ENCODE measurements at places on chromosomes 1 and 21.
A peak's percentile ranks its signal among the peaks of the same experiment; 100 is the strongest.

DNA sequence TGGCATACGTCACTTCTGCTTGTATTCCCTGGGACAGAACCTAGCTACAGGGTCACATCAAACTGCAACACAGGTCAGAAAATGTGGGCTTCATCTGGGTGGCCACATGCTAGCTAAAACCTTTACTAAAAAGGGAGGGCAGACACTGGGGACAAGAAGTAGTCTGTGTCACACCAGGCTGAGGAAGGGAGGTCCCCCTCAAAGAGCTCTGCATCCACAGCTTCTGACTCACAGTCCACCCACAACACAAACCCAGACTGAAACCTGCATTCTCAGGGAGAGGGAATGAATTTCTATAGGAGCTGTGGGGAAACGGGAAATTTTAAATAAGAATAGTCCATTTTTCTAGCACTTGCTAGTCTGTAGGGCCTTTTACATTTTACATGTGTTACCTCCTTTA, 16.2 kb downstream of the OLIG2 start:
- no peak for DNase-seq

GRCh38 chr1:223410036-223410435, 16.8 kb downstream of the CCDC185 start:
- DNase-seq = no peak

DNA sequence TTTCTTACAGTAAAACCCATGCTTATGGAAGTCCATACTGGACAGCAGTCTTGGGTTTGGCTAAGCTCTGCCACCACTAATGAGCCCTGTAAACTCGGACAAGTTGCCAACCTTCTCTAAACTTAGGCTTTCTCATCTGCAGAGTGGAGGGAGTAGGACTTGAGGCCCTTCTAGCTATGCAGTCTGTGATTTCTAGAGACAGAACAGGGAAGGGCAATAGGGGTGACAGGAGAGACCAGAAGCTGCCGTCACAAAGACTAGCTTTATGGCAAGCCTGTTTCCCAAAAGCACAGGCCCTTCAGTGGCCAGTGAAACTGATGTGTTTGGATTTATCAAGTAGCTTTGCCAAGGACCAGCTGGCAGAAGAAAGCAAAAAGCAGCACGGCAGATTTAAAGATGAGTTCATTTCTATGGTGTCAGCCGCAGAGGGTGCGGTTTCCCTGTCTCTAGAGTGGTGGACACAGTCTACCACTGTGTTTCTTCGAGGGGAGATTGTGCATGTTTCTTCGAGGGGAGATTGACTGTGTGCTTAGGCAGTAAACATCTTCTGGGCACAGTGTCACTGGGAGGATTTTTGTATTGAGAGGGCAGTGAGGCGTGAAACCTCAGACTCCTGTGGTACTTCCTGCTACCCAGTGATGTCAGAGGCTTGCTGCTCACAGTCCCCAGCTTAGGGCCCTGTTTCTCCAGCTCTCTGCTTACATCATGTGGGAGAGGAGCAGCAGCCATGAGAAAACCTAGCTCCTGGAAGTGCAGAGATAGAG, 119.0 kb downstream of the ROR1 start:
- peak; percentile 29 for DNase-seq

DNA sequence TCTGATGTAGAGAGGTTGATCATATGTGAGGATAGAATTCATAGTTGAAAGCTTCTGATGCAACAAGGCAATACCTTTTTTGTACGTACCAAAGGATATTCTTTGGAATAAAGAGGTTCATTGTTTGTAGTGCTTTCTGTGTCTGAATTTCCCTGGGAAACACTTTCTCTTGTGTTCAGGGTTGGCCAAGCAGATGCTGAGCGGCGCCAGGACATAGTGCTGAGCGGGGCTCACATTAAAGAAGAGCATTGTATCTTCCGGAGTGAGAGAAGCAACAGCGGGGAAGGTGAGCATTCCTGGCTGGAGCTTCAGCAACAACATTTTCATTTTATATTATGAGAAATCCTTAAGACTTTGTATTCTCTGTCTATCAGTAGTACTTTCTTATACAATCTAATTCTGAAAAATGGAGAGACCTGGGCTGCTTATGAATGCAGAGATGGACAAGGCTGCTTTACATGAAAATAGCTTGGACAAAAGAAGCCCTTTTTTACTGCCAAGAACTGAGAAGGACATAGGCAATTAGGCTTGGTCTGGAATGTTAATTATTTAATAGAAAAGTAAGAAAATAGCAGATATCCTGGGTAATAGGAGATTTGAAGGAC, 85.2 kb downstream of the KIF1B start:
- no peak for DNase-seq

DNA sequence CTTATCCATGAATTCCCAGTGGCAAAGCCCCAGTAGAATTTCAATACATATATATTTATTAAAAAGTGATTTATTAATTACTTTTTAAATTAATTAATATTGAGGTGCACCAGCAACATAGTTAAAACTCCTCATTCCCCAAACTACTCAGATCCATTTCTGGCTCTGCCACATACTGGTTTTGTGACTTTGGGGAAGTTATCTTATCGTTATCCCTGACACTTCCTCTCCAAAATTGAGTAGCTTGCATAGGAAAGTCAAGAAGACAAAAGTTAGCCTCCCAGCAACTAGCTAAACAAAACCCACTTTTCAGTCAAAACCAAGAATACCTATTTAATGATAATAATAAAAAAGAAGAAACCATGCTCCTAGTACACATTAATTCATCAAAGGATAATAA, 35.9 kb downstream of the TCP10L start:
- no peak for DNase-seq

DNA sequence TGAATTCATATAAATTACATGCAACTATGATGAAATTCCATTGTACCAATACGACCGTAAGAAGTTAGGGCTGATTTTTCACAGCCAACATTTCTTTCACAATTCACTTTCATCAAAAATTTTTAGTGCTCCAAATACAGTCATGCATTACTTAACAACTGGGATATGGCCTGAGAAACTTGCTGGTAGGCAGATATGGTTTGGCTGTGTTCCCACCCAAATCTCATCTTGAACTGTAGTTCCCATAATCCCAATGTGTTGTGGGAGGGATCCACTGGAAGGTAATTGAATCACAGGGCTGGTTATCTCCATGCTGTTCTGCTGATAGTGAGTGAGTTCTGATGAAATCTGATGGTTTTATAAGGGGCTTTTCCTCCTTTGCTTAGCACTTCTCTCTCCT, 244.4 kb downstream of the AKT3 start:
- DNase-seq = no peak

DNA sequence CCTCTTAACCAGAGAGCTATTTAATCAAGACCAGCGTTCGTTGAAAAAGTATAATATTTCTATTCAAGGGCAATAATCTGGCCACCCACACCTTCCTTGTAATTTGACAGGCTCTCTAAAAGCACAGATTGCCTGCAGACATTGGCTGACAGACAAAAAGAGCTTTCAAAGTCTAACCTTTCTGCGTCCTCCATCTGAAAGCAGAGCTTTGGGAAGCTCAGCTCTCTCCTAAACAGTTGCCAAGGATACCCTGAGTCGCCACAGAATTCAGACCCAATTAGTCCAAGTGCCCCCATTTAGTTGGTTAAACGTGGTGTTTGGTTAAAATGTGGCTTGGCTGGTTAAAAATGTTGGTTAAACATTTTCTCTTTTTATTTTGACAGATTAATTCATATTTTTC, 33.7 kb upstream of the PLA2G2C start:
- DNase-seq = no peak

- DNase-seq = no peak
Measured at GRCh38 chr1:8586438-8586837, 231.0 kb downstream of the RERE start.

DNA sequence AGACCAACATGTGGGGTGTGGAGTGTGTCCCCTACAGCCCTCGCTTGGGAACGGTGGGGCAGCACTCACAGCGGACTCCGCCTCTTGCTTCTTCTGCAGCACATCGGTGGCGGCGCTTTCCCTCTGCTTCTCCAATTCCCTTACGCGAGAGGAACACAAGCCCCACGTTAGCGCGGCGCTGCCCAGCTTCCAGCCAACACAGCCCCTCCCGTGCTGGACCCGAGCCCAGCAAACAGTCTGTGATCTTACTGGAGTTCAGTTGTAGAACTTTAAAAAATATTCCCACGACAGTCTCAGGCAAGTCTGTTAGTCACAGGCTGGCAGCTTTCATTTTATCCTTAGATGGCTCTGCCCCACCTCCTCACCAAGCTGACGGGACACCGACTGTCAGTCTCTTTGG, 13.6 kb downstream of the THAP3 start:
- no peak for DNase-seq

DNA sequence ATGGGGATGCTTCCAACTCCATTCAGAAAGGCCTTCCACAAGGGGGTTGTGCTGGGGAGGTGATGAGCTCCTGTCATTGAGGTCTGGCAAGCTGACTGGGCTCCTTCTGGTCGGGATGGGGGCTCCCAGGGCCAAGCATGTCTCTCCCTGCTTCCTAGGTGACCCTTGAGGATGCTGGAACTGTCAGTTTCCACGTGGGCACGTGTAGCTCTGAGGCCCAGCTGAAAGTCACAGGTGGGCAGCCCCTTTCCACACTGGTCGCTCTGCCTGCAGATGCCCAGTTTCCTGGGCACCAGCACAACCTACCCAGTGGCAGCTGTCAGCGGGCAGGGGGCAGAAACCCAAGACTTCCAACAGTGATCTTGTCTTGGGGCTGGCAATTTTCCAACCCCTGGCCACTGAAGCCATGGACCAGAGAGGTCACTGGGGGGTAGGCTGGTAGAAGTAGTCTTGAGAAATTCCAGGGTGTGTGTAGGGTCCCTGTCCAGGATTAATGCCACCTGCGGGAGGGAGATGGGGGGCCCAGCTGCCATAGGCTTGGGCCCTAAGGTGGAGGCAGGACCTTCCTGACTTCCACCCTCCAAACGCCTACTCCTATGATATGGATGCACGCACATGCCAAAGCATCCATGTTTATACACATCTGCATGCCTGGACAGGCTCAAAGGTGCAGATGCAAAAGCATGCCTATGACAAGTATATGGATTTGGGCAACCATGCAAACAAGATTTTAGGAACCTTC, 97.1 kb downstream of the TRIM11 start:
- no peak for DNase-seq

All from Calu3 (cell line).